ENCODE measurements at places on chromosomes 4 and X. TPM values are rescaled to one million over a fixed set of nuclear protein-coding genes. Genes with fewer than 3 reads are reported as not detected.

Gene PLXNB3
- 5.3 TPM for total RNA-seq

Gene OCRL
- 36.2 TPM for total RNA-seq

Gene C4orf54
- total RNA-seq, result not detected

Gene VEGFC
- 24.2 TPM for total RNA-seq

Gene ADAM29
- not detected for total RNA-seq

Gene IQSEC2
- 9.2 TPM for total RNA-seq

Gene GABRQ
- 0.43 TPM for total RNA-seq

Gene TSPAN6
- total RNA-seq, result 49.7 TPM

Gene RPL39
- 1,492 TPM for total RNA-seq

Gene GPC4
- 86.4 TPM for total RNA-seq

Data from astrocyte (in vitro differentiated cells and primary cell).